GM20000 (cell line): ENCODE measurements at places on chromosomes 11 and 22.
A peak's percentile ranks its signal among the peaks of the same experiment; 100 is the strongest.

DNA sequence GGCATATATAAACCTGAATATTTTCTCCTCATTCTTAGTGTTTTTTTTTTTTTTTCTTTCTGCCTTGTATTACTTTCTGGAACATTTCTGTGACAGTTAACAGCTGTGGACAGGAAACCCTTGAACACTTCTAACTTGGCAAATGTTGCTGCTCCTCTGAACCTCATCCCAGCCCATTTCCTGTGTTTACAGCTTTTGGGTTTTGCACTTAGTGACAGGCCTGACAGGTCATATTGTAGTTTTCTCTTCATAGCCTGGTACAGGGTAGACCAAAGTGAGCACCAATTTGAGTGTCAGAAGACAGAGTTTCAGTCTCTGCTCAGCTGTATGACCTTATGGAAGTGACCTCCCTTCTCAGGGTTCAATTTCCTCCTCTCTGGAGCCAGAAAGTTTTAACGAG, 91.6 kb downstream of the STIM1 start:
- peak; percentile 33 for DNase-seq

- DNase-seq, result no peak
Observed at GRCh38 chr11:17875891-17876290, 137.0 kb downstream of the SERGEF start.

DNA sequence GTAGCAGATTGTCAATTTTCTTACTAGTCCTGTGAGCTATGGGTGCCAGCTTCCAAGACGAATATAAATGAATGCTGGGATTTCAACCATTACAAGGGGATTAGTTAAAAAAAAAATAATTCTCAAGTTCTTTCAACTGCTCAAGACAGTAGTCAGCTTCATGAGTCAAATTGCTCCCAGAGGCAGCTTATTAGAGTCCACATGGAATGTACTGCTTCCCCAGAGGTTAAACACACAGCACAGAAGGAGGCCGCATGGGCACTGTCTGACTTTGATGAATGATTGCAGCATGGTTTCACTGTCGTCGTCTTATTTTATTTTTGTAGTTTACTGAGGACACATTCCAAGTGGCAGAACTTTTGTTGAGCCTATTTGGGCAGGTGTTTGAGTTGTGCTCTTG, 563.2 kb downstream of the TMEM135 start:
- no peak for DNase-seq

DNA sequence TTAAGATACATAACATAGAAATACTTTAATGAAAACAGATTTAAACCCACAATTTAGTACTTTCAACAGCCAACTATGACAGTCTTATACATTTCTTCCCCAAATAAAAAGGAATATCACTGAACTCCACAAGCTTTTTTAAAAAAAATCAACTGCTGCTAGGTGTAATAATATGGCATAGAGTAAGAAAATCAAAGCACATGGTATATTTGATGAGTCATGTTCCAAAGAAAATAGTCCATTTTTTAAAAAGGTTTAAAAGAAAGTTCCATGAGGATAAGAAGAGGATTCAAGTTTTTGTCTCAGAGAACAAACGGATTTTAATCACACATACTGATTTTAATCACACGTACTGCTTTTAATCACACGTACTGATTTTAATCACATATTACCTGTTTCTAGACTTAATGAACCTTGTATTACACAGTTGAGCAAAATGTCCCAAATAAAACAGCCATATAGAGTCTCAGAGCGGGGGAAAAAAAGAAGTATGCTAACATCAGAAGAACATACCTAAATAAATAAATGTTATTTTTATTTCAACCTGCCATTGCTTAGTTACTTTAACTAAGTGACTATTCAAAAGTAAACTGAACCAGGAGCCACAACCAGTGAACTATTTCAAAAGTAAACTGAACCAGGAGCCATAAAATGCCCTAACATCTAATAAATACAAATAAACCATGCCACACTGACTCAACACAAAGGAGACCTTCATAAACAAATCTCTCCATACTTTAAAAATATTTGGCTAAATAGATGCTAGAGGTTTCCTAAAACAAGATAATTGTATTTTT, 198.4 kb downstream of the SBF2 start:
- no peak for DNase-seq

- no peak for DNase-seq
Observed at GRCh38 chr11:46122945-46123715, 1.9 kb upstream of the PHF21A start.

- no peak for DNase-seq
Observed at GRCh38 chr11:72675221-72675620, 999 bp upstream of the PDE2A start.

GRCh38 chr11:12189543-12190235, 79.3 kb downstream of the MICAL2 start:
- DNase-seq, result no peak

- DNase-seq, result no peak
Observed at GRCh38 chr11:74936087-74936486, 12.8 kb downstream of the XRRA1 start.

DNA sequence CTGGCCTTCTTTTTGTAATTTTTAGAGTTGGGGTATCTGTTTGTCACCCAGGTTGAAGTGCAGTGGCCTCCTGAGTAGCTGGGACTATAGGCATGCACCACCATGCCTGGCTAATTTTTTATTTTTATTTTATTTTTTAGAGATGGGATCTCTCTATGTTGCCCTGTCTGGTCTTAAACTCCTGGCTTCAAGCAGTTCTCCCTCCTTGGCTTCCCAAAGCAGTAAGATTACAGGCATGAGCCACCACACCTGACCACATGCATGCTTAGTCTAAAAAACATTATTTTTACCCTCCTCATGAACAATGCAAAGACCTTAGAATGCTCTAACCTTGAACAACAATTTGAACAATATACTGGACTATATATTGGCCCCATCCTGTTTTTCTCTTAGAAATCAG, 22.1 kb upstream of the PITPNB start:
- no peak for DNase-seq

GRCh38 chr11:484616-485015, 22.4 kb downstream of the RNH1 start:
- no peak for DNase-seq

GRCh38 chr22:45878051-45878781, 98.7 kb downstream of the WNT7B start:
- DNase-seq, result no peak

DNA sequence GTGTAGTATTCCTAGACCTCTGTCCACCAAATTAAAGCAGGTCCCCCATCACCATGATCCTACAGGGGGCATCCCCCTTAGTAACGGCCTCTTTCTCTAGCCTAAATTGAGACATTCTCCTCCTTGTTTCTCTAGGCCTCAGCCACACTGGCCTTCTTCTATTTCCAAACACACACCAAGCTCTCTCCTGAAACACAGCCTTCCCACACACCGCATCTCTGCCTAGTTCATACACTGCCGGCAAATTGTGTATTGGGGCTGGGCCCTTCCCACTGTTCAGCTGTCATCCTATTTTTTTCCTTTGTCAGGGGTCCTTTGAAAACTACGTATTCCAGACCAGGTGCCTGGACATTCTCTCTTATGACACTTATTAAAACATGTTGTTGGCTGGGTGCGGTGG, 11.5 kb upstream of the VPREB1 start:
- no peak for DNase-seq

- DNase-seq, result no peak
Observed at GRCh38 chr11:80748207-80748925, 1307.5 kb upstream of the TENM4 start.

DNA sequence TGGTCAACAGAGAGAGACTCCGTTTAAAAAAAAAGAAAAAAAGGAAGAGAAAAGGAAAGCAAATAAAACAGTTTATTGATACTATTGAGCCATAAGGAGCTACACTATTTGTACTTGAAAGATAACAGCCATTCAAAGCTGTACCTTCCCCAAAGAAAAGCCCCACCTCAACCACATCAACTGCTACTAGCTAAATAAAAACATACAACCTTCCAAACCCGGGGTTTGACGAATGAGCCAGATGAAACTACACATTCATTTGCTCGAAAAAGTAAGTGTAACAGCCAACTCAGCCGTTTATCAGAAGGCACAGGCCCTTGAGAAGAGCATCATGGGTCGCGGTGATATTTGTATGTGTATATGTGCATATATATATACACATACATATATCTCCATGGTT, 78.4 kb downstream of the SIK3 start:
- no peak for DNase-seq

DNA sequence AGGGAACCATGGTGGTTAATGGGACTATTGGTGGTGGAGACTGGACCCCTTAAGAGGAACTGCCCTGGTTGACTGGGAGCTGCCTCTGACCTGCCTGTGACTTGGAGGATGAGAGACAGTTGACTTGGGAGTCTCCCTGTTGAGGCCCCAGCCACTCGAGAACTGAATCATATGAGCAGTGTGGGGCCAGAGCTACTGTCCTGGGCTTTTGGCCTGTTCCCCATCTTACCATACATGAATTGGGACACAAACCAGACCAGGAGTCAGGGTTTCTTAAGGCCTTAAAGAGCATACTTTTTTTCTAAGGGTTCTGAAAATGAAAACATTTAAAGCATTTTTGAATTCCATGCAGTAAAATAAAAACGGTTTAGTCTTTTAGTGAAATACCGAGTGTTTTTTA, 92.8 kb downstream of the TEAD1 start:
- DNase-seq, result no peak

GRCh38 chr11:115298300-115299012, 205.8 kb downstream of the CADM1 start:
- DNase-seq, result no peak

DNA sequence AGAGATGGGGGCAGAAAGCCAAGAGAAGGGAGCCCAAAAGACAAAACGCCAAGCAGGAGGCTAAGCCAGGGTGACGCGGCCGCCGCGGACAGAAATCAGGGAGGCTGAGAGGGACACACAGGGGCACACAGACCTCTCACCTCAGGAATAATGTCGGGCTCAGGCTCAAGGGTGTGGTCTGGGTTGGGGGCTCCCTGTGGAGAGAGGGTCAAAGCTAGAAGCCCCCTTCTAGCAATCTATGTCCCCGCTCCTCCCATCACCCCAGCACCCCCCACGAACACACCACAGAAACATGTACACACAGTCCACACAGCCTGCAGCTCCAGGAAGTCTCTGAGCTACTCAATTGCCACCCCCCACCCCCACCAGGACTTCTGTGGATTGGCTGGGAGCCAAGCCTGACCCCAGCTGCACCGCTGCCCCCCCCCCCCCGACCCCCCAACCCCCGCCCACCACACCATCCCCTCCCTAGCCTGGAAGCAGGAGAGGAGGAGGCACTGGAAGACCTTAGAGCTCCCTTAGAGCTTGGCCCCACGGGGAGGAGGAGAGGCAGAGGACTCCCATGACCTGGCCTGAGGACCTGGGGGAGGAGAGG, 6.9 kb downstream of the BCL9L start:
- no peak for DNase-seq

DNA sequence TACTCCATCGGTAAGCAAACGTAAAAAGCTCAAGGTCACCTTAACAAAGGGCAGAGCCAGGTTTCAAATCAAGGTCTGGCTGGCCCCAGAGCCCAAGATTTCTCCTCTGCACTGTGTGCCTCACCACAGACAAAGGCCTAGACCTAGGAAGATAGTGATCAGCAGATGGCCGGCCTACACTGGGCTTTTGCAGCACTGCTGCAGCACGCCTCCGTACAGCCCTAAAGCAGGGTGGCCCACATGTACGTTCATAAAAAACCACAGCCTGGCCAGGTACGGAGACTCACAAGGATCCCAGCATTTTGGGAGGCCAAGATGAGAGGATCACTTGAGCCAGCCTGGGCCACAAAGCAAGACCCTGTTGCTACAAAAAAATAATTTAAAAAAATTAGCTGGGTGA, 106.3 kb upstream of the PITPNB start:
- no peak for DNase-seq

DNA sequence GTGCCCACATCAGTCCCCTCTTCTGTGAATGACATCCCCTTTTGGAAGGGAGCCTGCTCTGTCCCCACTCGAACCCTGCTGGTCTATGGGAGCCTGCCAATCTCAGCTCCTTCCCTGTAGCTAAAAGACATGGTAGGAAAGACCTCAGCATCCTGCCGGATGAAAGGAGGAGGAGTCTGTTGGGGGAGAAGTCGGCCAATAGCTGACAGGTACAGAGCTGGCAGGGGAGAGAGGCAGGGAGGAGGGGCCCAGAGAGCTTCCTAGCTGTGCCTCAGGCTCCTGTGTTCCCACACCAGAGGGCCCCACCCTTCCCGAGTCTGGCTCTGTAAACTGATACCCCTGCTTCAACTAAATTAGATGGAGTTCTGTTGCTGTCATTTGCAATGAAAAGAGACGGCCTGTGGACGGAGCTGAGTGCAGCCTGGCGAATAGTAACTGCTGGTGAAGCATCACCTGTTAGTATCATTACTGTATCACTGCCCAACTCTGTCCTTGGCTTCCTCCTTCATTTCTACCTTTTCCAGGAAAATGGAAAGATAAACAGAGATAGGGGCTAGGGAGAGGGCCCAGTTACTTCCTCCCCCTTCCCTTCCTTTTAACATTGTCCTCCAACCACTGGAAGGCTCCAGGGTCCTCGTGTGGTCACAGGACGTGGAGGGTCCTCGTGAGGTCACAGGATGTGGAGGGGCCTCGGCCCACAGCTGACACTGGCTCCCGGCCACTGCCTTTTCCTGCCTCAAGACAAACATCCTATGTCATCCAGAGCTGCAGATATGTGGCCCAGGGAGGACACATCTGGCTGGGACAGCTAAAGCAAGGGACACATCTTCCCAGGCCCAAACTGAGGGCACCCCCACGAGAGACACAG, 15.1 kb downstream of the FXYD6 start:
- no peak for DNase-seq

DNA sequence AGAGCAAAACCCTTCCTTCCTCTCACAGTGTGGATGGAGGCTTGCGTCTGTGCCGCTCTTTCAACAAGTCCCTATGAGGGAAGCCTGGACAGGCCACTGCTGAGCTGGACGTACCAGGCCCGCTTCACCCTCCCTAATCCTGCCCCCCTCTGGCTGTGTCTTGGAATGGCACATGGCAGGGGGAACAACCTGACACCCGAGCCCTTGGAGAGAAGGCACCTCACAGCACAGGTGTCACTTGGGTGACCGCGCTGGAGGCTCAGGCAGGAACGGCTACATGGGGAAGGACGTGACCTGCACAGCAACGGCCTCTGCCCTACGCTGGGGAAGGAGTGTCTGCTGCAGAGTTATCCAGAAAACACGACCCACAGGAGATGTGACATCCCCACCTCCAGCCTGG, 11.0 kb downstream of the CARS1 start:
- DNase-seq, result no peak
